Effector memory CD8-positive, alpha-beta T cell (primary cell): ENCODE measurements at places on chromosomes 3 and 15.

- no peak for DNase-seq
Measured at GRCh38 chr15:91110407-91110806, 10.3 kb downstream of the SV2B start.

GRCh38 chr3:194685065-194685717 lies 492 bp upstream of the FAM43A start:
- DNase-seq = no peak

DNA sequence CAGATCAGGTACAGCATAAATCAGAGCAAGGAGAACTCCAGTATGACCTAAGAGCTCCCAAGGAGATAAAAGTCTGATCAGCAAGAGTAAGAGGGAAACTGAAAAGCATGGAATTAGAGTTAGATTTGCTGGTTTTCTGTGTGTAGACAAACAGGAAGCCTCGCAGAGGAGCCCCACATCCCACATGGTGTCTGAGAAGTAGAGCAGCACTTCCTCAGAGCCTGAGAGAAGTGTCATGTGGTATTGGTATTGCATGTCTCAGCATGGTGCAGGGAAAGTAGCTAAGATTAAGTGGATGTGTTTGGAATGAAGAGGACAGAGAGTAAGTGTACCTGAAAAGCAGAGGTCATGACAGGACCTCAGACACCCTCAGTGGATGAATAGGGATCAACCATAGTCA lies 175.4 kb upstream of the GBE1 start:
- no peak for DNase-seq

- no peak for DNase-seq
Measured at GRCh38 chr15:31378363-31378903, 51.8 kb downstream of the KLF13 start.

- no peak for DNase-seq
Measured at GRCh38 chr15:60928970-60929369, 300.1 kb downstream of the RORA start.

DNA sequence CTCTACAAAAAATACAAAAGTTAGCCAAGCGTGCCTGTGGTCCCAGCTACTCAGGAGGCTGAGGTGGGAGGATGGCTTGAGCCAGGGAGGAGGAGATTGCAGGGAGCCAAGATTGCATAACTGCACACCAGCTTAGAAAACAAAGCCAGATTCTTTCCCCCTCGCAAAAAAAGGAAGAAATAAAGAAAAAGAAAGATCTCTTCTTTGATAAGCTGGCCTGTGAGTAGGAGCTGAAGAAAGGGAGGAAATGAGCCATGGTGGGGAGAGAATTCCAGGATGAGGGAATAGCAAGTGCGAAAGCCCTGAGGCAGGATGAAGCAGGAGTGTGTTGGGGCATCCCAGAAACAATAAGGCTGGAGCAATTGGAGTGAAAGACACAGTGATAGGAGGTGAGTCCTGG lies 24.5 kb upstream of the TOP2B start:
- DNase-seq = no peak

GRCh38 chr3:100702082-100702979 lies 7.0 kb upstream of the TFG start:
- no peak for DNase-seq

- no peak for DNase-seq
Measured at GRCh38 chr3:57094575-57094974, 34.1 kb downstream of the SPATA12 start.

DNA sequence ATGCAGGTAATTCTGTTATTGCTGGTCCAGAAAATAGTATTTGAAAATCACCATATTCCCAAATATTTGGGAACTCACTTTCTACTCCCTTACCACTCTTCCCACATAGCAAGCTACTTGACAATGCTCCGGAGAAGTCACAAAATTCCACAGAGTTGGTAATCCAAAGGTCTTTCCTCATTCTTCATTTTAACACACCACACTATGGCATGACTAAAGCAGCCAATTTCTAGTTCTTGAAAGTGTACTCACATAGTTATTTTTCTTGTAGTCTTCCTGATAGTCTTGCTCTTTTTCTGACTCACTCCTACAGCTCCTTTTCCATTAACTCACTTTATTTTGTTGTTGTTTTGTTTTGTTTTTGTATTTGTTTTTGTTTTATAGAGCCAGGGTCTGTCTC lies 67.2 kb downstream of the MYO9A start:
- DNase-seq = no peak

GRCh38 chr3:52053307-52054304 lies 2.8 kb downstream of the DUSP7 start:
- DNase-seq = no peak

GRCh38 chr3:25604107-25604805 lies 60.5 kb downstream of the TOP2B start:
- DNase-seq = no peak

DNA sequence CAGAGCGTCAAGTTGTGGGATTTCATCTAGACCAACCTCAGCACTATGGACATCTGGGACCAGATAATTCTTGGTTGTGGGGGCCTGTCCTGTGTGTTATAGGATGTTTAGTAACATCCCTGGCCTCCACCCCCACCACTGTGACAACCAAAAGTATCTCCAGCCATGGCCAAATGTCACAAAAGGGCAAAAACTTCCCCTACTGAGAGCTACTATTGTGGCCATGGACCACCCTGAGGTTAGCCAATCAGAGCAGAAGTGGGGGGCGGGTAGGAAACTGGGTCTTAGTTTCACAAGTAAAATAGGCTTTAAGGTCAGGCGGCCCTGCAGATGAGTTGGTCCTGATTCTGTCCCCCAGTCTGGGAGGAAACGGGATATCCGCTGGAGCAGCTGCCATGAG lies 25.4 kb downstream of the KIF7 start:
- no peak for DNase-seq

- no peak for DNase-seq
Measured at GRCh38 chr15:97875513-97876280, 84.8 kb upstream of the ARRDC4 start.

DNA sequence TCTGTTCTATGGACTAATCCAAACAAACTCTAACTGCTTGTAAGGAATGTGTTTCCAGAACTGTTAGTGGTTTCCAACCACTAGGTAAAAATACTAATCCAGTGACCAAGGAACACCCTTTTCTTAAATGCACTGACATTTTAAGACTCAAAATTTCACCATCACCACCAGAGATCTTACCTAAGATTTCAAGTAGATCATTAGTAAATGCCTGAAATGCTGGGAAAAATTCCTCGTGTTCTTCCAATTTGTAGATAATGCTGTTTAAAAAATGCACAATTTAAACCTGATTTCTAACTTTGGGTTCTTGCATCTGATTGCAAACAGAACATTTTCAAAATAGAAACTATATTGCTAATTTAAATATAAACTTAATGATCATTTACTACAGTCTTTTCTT lies 63.4 kb downstream of the ESYT3 start:
- DNase-seq = no peak

DNA sequence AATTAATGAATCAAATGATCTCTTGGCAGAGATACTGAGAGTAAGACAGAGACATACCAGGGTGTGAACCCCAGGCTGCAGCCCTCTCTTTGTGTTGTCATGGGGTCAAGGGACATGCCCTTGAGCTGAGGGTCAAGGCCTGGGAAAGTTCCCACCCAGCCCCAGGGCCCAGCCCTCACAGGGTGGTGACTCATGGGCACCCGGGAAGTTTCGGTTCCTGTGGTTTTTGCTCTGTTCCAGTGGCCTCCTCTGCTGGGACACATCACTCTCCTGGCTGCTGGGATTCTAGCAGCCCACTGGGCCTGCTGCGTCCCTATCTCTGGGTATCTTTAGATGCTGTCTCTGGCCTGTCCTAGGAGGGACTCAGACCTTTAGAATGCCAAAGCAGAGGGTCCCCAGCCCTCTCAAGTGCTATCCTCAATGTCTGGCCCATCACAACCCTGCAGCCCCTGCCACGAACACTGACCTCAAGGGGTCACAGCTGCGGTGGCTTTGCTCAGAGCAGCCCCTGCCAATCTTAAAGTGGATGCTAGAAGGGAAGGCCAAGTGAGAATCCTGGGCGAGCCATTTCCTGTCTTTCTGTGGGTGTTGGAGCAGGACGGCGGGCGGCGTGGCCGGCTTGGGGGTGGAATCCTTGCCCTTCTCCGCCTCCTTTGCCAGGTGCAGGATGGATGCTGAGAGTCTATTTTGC lies 148.4 kb upstream of the TLE3 start:
- no peak for DNase-seq

DNA sequence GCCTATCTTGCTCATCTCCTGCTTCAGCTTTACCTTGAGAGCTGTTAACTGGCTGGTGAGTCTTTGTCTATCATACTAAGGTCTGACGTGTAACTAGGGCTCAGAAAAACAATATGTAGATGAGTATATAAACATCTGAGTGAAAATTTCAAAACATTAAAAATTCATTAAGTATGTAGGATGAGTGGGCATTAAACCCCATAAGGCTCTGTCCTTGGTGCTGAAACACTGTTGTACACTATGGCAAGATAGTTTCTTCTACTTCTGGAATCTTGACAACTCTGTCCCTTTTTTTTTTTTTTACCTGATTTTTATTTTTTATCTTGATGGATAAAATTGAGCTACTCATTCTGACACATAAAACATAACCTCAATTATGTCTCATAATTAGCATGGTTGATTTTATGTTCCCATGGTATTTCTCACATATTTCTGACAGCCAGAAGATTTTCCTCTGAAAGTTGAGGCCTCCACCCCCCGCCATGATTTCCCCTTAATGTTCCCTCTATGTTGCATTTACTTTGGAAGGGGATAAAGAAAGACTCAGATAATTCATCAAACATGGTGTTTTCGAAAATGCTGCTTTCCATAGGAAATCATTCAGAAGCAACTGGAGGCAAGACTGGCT lies 54.3 kb downstream of the DGKG start:
- no peak for DNase-seq

GRCh38 chr3:73535137-73535536 lies 89.6 kb downstream of the PDZRN3 start:
- DNase-seq = no peak

GRCh38 chr15:55960946-55961345 lies 32.5 kb downstream of the NEDD4 start:
- DNase-seq = no peak

DNA sequence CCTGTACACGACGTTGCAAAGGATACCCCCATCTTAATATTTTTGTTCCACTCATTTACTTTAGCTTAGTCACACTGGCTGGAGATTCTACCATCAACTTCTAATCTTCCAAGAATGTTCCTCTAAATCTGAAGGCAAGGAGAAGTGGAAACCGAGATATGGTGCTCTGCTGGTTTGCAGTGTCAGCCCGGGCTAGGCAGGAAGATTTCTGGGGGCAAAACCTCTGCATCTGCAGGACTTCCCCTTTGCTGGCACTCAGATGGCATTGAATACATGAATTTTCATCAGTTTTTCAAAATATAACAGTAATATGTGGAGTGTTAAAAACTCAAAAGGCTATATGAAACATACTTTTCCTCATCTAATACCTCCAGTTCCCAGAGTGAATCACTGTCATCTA lies 240.4 kb downstream of the RPLP1 start:
- no peak for DNase-seq

GRCh38 chr3:72756900-72757299 lies 91.3 kb downstream of the SHQ1 start:
- no peak for DNase-seq

DNA sequence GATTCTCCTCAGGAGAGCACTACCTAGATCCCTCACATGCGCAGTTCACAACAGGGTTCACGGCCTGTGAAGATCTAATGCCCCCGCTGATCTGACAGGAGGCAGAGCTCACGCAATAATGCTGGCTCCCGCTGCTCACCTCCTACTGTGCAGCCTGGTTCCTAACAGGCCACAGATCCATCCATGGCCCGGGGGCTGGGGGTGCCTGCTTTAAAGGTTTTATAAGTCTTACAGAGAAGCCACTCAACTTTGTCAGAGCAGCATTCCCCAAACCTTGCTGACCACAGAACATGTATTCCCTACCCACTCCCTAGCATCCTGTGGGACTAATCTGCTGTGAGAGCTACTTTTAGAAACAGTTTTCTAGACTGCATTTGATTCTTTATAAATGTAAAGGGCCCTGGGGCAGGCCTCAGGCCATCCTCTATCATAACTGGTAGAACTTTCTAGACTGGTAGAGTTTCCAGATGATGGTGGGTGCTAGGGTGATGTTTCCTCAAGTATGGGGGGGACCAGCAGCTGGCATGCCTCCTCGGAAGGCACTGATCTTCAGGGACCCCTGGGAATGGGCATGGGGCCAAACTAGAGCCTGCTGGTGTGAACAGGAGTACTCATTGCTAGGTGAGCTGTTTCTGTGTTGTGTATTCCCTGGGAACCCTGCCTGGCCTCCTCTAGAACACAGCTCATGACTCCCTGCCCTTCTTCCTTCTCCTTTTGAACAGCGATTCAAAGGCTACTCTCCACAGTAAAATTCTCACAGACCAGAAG lies 25.7 kb upstream of the RAD18 start:
- no peak for DNase-seq

GRCh38 chr15:88832820-88833730 lies 29.8 kb downstream of the ACAN start:
- DNase-seq = no peak

DNA sequence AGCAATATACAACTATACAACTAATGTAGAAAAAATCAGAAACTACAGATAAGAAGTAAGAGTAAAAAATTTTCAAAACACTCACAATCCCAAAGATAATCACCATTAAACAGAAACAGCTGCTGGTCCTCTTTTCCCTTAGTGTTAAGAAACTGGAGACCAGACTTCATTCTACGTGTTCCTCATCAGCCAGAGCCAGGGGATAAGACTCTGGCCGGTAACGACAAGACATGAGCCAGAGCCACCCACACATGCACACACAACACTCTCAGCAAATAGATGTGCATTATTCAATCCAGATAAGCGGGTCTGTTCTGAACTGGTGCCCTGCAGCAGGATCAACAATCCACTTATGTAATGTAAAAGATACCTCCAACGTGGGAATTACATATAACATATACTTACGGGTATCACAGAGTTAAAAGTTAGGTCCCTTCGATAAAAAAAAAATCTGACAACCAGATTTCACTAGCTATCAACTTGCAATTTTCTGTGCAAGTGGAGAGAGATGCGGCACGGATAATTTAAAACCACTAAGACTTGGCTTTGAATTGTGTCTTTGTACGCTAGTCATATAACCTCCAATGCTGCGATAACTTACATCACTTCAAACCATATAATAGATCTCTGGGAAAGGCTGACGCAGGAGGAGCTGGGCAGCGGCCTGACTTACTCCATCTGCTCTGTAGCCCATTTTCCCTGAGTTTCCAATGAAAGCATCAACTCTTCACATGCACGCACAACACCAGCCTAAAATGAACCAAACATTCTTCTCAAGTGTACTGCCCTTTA lies 17.8 kb downstream of the PRICKLE2 start:
- no peak for DNase-seq

- no peak for DNase-seq
Measured at GRCh38 chr3:169931747-169932520, 20.6 kb downstream of the SAMD7 start.

- DNase-seq = no peak
Measured at GRCh38 chr3:2770451-2770850, 339.7 kb downstream of the IL5RA start.

DNA sequence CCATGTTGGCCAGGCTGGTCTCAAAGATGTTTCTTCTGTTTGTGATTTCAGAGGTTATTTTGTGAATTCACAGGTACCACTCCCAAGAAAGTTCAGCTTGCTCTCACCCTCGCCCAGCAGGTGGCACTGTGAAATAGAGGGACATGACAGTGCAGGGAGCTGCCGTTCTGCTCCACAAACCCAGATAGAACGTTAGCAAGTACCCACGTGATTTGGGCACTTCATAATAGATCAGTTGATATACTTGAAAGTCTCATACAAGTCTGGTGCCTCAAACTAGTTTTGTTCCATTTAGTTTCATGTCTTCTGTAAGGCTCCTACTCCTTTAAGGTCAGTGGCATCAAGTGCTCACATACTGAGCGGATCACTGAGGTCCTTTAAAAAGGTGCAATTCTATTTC lies 45.5 kb downstream of the FILIP1L start:
- DNase-seq = peak; percentile 60
